SJCRH30 (cell line): ENCODE measurements at places on chromosomes 13 and 19. TPM values are rescaled to one million over a fixed set of nuclear protein-coding genes. Genes with fewer than 3 reads are reported as not detected.
A peak's percentile ranks its signal among the peaks of the same experiment; 100 is the strongest.

- no peak overlapping the region for H3K4me3 ChIP-seq
- no peaks in the 10 kb centered on the region for H3K27me3 ChIP-seq
- no peaks in the 10 kb centered on the region for H3K36me3 ChIP-seq
- no peak overlapping the region for H3K27ac ChIP-seq
Observed at GRCh38 chr13:80374444-80374843, 33.5 kb upstream of the SPRY2 start.

GRCh38 chr13:29279356-29280254, 315.9 kb downstream of the SLC7A1 start:
- no peaks in the 10 kb centered on the region for H3K36me3 ChIP-seq
- DNase-seq: no peak
- peaks cover 5% of the 10 kb centered on the region; the same call in 1 of the 2 replicates for H3K27me3 ChIP-seq
- H3K27ac ChIP-seq: no peak overlapping the region

Gene SIAH3
- not detected in 2 replicates for total RNA-seq

- H3K4me3 ChIP-seq: no peak overlapping the region
- H3K27ac ChIP-seq: no peak overlapping the region
- H3K27me3 ChIP-seq: peaks cover 11% of the 10 kb centered on the region
- no peaks in the 10 kb centered on the region for H3K4me1 ChIP-seq
- DNase-seq: no peak
Observed at GRCh38 chr19:42519108-42519507, 9.2 kb downstream of the CEACAM1 start.

GRCh38 chr13:50125304-50125553, 110.0 kb downstream of the KCNRG start:
- peak; percentile 75 for DNase-seq
- no peaks in the 10 kb centered on the region for H3K27me3 ChIP-seq
- H3K36me3 ChIP-seq: 0 out of 2 replicates have a peak, but pooled peaks cover 3% of the 10 kb centered on the region
- peak overlapping the region; percentile 92 for H3K4me3 ChIP-seq

Gene ZNF442
- total RNA-seq: 4.7 and 5.4 TPM in 2 replicates

DNA sequence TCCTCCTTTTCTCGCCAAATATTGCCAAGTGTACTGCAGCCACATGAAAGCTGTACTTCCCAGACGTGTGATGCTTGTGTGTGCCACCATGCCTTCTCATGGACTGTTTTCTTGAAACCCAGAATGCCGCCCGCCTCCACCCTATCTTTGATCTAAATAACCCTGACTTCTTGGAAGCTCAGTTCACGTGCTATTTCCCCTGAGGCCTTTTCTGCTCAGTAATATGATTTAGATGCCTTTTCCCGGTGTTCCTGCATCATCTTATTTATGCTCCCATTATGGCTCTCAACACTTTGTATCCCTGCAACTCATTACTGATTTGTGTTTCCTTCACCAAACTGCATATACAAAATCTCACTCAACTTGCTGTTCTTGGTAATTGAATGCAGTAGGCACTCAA, 116.1 kb downstream of the USP12 start:
- no peak overlapping the region for H3K27ac ChIP-seq
- H3K36me3 ChIP-seq: no peaks in the 10 kb centered on the region
- no peaks in the 10 kb centered on the region for H3K4me1 ChIP-seq
- no peak for DNase-seq
- H3K4me3 ChIP-seq: no peak overlapping the region

DNA sequence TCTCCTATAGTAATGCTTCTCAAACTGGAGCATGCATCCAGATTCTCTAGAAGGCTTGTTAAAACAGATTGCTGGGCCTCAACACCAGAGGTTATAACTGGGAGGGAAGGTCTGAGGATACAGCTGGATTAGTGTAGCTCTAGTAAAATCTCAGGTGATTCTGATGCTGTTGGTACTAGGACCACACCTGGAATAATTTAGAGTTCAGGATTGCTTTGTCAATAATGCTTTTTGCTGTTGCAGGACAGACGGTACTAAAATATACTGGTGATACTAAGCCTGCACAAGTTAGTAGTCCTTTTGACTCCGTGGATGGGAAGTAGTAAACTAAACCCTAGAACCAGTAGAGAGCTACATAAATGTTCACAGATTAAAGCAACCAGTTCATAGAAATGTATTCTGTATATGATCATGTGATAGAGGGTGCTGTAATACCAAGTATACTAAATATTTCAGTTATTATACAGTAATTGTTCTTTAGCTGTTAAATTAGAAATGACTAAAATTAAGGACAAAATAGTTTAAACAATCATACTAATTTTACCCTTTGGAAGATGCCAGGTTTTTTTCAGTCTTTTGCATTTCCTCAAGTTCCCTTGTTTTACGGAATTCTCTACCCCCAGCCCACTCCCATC, 258.2 kb upstream of the STARD13 start:
- peak; percentile 51 for DNase-seq
- H3K27me3 ChIP-seq: no peaks in the 10 kb centered on the region
- H3K4me3 ChIP-seq: peak overlapping the region; percentile 64
- peaks cover 16% of the 10 kb centered on the region for H3K4me1 ChIP-seq
- H3K36me3 ChIP-seq: no peaks in the 10 kb centered on the region

DNA sequence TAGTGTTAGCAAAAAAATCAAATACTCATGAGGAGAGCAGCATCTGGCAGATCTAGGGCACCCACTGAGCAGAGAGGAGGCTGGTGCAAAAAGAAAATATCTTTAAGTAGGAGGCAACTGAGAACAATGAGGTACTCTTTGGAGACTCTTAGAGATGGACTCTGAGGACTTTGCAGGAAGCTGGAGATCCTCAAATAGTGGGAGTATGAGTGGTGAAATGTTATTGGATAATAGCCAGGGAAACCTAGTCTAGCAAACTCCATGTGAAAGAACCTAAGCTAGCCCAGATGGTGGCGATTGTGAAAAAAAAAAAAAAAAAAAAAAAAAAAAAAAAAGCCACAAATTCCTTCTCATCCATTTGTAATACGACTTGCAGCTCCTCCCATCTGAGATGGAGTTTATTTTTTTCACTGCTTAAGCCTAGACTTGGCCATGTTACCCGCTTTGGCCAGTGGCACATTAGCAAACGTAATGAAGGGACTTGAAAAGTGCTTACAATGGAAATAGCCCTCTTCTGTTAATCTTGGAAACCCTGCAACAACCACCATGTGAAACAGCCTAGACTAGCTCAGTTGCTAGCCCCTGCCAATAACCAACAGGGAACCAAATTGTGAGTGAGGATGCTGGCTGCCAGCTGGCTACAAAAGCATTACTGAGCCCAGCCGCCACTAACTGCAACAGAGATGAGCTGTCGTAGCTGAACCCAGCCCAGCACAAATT, 476.2 kb downstream of the KLF12 start:
- H3K4me3 ChIP-seq: no peak overlapping the region
- H3K4me1 ChIP-seq: no peaks in the 10 kb centered on the region
- no peaks in the 10 kb centered on the region for H3K27me3 ChIP-seq
- no peak for DNase-seq
- H3K27ac ChIP-seq: no peak overlapping the region

Gene ZNF729
- not detected in 2 replicates for total RNA-seq

Gene SLC27A1
- total RNA-seq: 5.9 and 7.4 TPM in 2 replicates

Gene KLF12
- 11.3 and 12.3 TPM in 2 replicates for total RNA-seq

DNA sequence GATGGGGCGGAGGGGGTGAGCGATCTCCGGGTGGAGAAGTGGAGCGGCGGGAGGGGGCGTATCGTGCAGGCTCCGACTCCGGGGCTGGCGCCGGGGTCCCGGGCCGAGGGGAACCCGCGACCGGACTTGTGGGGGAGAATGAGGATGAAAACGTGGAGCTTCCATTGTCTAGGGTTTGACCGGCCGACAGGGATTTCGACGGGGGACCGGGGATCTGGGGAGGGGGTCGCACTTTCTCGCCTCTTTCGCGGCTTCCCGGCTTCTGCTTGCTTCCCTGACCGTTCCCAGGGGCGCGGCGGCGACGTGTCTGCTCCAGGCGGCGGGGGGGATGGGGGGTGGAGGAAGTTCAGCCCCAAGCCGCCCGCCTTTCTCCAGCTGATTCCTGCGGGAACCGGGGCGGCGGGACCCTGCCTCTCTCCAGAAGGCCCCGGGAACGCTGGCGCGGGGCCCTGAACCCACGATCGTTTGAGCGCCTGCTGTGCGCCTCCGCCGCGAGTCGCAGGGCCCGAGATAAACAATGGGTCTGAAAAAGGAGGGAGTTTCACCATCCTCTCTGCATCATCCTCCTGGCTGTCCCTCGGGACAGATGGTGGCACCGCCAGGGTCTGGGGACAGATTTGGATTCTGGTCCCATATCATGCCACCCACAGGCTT, 790 bp downstream of the TPM4 start:
- peaks cover 18% of the 10 kb centered on the region for H3K36me3 ChIP-seq
- peaks cover 6% of the 10 kb centered on the region for H3K4me1 ChIP-seq
- DNase-seq: peak; percentile 62
- no peaks in the 10 kb centered on the region for H3K27me3 ChIP-seq
- peak overlapping the region; percentile 91 for H3K27ac ChIP-seq

Gene RGCC
- not detected in 2 replicates for total RNA-seq

- H3K4me1 ChIP-seq: no peaks in the 10 kb centered on the region
- H3K27me3 ChIP-seq: peaks cover 13% of the 10 kb centered on the region
- no peak overlapping the region for H3K27ac ChIP-seq
- no peak for DNase-seq
- no peak overlapping the region for H3K4me3 ChIP-seq
Observed at GRCh38 chr19:18798384-18799352, 7.6 kb upstream of the COMP start.

Gene CAPN12
- not detected in 2 replicates for total RNA-seq

DNA sequence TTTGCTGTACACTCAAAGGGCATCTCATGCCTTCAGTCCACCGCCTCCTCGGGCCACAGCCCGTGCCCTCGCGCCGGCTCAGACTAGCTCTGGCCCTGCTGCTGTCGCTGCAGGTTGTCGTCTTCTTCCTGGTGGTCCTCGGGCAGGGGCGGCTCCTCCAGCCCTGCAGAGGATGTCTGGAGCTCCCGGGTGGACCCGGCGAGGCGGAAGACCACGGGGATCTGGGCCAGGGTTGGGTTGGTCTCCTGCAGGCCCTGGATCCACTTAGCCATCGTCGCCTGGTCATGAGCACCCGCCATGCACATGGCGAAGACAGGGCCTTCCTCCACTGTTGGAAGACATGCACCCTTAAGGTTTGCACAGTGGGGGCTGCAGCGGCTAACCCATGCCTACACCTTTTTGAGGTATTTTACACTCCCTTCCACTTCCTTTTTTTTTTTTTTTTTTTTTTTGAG, 489 bp upstream of the ZNF653 start:
- H3K4me1 ChIP-seq: 0 out of 2 replicates have a peak, but pooled peaks cover 3% of the 10 kb centered on the region
- H3K4me3 ChIP-seq: peak overlapping the region; percentile 88
- no peak for DNase-seq

- no peaks in the 10 kb centered on the region for H3K36me3 ChIP-seq
- H3K27ac ChIP-seq: no peak overlapping the region
- DNase-seq: peak; percentile 73
- peaks cover 42% of the 10 kb centered on the region for H3K4me1 ChIP-seq
- H3K27me3 ChIP-seq: no peaks in the 10 kb centered on the region
Observed at GRCh38 chr13:23796551-23796950, 92.6 kb downstream of the MIPEP start.

DNA sequence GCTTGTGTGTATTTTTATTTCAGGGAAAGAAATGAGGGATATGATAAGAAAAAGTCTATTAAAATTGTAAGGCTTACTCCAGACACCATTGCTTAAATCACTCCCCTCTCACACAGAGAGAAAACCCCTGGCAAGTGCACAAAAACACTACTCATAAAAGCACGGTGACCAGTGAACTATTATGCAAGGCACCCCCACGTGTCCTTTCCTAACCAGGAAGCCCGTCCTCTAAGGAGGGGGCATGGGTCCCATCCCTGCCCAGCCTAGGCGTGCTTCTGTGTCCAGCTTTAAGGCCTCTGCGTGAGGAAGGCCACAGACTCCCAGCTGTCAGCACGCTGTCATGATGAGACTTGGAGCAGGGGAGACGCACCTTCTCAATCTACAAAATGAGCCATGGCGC, 83.5 kb downstream of the SLC7A1 start:
- no peaks in the 10 kb centered on the region for H3K27me3 ChIP-seq
- no peak overlapping the region for H3K4me3 ChIP-seq
- DNase-seq: no peak

GRCh38 chr19:50414864-50415660, 3.7 kb upstream of the SPIB start:
- H3K27me3 ChIP-seq: no peaks in the 10 kb centered on the region
- no peak overlapping the region for H3K4me3 ChIP-seq
- peak; percentile 41 for DNase-seq
- no peak overlapping the region for H3K27ac ChIP-seq
- peaks cover 16% of the 10 kb centered on the region for H3K36me3 ChIP-seq

Gene ZNF606
- total RNA-seq: 10.3 and 12.6 TPM in 2 replicates
